ENCODE measurements at places on chromosomes 7 and 10.

GRCh38 chr10:46323176-46323575 lies 36.4 kb downstream of the ANTXRL start:
- H3K4me1 ChIP-seq = no peaks in the 10 kb centered on the region
- H3K27ac ChIP-seq = no peak overlapping the region
- peaks cover 3% of the 10 kb centered on the region for H3K27me3 ChIP-seq
- no peaks in the 10 kb centered on the region for H3K36me3 ChIP-seq
- no peak for DNase-seq

GRCh38 chr7:123798532-123799188 lies 46.3 kb upstream of the HYAL4 start:
- H3K36me3 ChIP-seq = no peaks in the 10 kb centered on the region
- DNase-seq = no peak
- no peak overlapping the region for H3K4me3 ChIP-seq
- no peaks in the 10 kb centered on the region for H3K4me1 ChIP-seq
- H3K27ac ChIP-seq = no peak overlapping the region

- no peaks in the 10 kb centered on the region for H3K27me3 ChIP-seq
- no peak overlapping the region for H3K4me3 ChIP-seq
- no peak overlapping the region for H3K27ac ChIP-seq
- H3K4me1 ChIP-seq = no peaks in the 10 kb centered on the region
Observed at GRCh38 chr7:117896339-117896738, 23.1 kb upstream of the CTTNBP2 start.

GRCh38 chr10:113015201-113015600 lies 65.2 kb downstream of the TCF7L2 start:
- no peak overlapping the region for H3K27ac ChIP-seq
- DNase-seq = no peak
- no peak overlapping the region for H3K4me3 ChIP-seq

- H3K4me1 ChIP-seq = peaks cover 9% of the 10 kb centered on the region
- no peak overlapping the region for H3K4me3 ChIP-seq
- no peak for DNase-seq
- H3K36me3 ChIP-seq = peaks cover 4% of the 10 kb centered on the region
- no peaks in the 10 kb centered on the region for H3K27me3 ChIP-seq
- no peak overlapping the region for H3K27ac ChIP-seq
Observed at GRCh38 chr10:3935933-3936359, 150.9 kb upstream of the KLF6 start.

DNA sequence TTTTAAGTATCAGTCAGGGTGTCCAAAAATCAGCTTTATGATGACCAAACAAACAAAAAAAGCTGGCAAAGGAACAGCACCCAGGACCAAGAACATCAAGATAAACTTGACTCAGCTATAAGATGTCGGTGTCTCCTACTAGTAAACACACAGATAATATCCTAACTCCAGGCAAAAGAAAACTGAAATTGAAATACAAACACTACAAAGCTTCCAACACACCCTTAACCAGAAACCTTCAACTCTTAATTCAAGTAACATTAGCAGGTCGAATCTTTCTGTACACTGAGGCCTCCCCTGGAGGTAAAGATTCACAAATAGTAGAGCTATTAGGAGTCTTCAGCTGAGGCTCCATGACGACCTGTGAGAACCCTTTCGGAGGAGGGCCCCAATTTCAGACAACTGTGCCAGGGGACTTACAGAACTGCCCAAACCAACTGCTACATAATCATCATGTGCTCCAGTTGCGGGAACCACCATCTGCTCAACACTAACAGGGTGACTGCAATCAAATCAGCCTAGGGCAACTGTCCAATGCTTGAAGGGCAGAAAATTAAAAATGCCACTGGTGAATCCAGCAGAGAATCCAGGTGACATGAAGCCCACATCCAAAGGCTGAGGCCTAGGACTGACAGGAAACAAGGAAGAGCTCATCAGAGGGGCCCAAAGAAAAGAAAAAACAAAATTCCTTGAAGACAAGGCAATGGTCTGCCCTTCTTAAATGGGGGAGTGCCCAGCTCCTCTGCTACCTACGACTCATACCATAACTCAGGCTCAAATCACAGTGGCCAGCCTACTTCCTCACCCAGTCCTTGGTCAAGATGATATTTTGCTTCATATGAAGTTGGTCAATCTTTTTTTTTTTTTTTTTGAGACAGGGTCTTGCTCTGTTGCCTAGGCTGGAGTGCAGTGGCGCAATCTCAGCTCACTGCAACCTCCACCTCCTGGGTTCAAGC lies 20.0 kb downstream of the XPNPEP1 start:
- peaks cover 5% of the 10 kb centered on the region for H3K36me3 ChIP-seq
- peaks cover 1% of the 10 kb centered on the region for H3K27me3 ChIP-seq
- H3K4me3 ChIP-seq = peak overlapping the region; percentile 4
- peaks cover 13% of the 10 kb centered on the region for H3K4me1 ChIP-seq
- peak overlapping the region; percentile 36 for H3K27ac ChIP-seq
- DNase-seq = no peak

GRCh38 chr7:81110673-81111072 lies 191.8 kb upstream of the SEMA3C start:
- H3K4me3 ChIP-seq = no peak overlapping the region
- H3K36me3 ChIP-seq = no peaks in the 10 kb centered on the region
- peaks cover 5% of the 10 kb centered on the region for H3K4me1 ChIP-seq
- H3K27me3 ChIP-seq = peaks cover 2% of the 10 kb centered on the region

DNA sequence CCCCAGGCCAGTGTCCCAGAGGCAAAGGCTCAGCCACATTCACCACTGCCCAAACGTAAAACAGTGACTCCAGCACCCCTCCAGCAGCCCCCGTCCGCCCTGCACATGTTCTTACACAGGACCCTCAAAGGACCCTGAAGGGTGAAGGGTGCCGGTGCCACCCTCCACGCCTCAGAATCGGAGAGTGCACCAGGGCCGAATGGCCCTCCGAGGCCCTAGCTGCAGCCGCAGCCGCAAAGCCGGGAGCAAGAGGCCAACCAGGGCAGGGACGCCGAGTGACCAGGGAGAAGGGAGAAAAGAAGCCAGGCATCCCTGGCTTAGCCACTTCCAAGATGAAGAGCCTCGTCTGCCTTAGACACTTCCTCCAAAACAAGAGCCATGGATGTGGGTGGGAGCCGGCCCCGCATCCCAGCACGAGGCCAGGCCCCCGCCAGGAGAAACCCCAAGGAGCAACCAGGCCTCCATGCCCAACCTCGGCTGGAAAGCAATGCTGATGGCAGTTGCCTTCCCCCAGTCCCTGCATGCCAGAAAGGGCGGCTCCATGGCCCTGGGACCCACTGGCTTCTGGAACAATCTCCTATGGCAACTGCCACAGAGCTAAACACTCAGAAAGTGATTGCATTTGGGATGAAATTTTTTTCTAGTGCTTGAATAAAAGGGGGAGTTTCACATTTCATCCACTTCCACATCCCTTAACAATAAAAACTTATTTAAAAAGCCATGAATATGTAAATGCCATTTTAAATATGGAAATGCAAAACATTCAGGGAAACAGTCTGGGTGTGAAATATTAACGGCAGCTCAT lies 92.3 kb downstream of the MAD1L1 start:
- H3K27me3 ChIP-seq = peaks cover 11% of the 10 kb centered on the region
- H3K27ac ChIP-seq = no peak overlapping the region
- H3K4me1 ChIP-seq = peaks cover 37% of the 10 kb centered on the region

- H3K27ac ChIP-seq = no peak overlapping the region
- no peaks in the 10 kb centered on the region for H3K27me3 ChIP-seq
- H3K36me3 ChIP-seq = no peaks in the 10 kb centered on the region
- DNase-seq = no peak
- no peak overlapping the region for H3K4me3 ChIP-seq
Observed at GRCh38 chr7:26349005-26349915, 57.6 kb downstream of the SNX10 start.

DNA sequence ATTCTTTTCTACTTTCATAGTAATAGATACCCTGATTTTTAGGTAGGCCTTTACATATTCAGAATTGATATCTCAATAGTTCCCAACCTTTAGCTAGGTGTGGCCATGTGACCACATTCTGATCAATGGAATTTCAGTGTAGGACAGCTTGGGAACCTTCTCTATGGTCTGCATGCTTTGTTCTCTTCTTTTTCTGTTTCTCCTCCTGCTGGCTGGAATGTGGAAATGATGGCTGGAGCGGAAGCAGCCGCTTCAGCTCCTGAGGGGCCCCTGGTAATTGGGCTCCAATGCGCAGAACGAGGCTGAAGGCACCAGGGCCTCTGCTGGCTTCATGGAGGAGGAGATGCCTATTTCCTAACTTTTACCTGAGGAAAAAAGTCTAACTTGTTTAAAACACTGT lies 152.6 kb downstream of the ZMYND11 start:
- peaks cover 4% of the 10 kb centered on the region for H3K27me3 ChIP-seq
- peaks cover 10% of the 10 kb centered on the region for H3K36me3 ChIP-seq
- peaks cover 10% of the 10 kb centered on the region for H3K4me1 ChIP-seq
- DNase-seq = no peak

- peaks cover 8% of the 10 kb centered on the region for H3K4me1 ChIP-seq
- H3K27me3 ChIP-seq = peaks cover 1% of the 10 kb centered on the region
- H3K4me3 ChIP-seq = no peak within 1 kb of the TSS
- DNase-seq = peak; percentile 28
- no peaks in the 10 kb centered on the region for H3K36me3 ChIP-seq
- no peak within 1 kb of the TSS for H3K27ac ChIP-seq
Observed at GRCh38 chr7:95324431-95324830, at the start of gene PON1. Gene PON1, minus strand, starts transcription at chr7:95324532. Its CDS starts 57 bp downstream, at chr7:95324475.

- H3K4me1 ChIP-seq = no peaks in the 10 kb centered on the region
- no peak overlapping the region for H3K4me3 ChIP-seq
- peaks cover 2% of the 10 kb centered on the region for H3K27me3 ChIP-seq
- DNase-seq = no peak
Observed at GRCh38 chr7:3630081-3630480, 329.0 kb downstream of the SDK1 start.

- H3K27ac ChIP-seq = no peak overlapping the region
- DNase-seq = no peak
- no peak overlapping the region for H3K4me3 ChIP-seq
- H3K36me3 ChIP-seq = peaks cover 9% of the 10 kb centered on the region
Observed at GRCh38 chr10:102595897-102596296, 48.4 kb upstream of the TRIM8 start.

DNA sequence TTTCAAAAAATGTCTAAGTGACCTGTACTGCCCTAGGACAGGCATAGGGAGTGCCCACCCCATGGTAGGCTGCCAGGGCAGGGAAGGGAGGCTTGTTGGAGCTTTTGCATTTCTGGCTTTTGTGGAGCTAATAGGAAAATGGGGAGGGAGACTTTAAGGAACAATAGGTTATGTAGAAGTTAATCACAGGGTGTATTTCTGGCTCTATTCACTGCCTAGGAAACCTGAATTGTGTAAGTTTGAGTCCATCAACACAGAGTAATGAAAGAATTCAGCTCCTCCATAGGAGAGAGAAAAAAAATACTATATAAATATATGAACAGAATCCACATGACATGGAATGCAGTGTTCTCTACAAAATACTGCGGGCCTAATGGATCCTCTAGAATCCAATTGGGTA lies 661.5 kb downstream of the KCNMA1 start:
- H3K36me3 ChIP-seq = no peaks in the 10 kb centered on the region
- H3K4me3 ChIP-seq = no peak overlapping the region
- H3K4me1 ChIP-seq = no peaks in the 10 kb centered on the region
- DNase-seq = no peak

GRCh38 chr7:130344271-130344866 lies at the start of gene CPA5:
Gene CPA5, plus strand, starts transcription at chr7:130344816. Its CDS starts 1,670 bp downstream, at chr7:130346486.
- no peak within 1 kb of the TSS for H3K4me3 ChIP-seq
- DNase-seq = no peak
- H3K36me3 ChIP-seq = no peaks in the 10 kb centered on the region
- H3K4me1 ChIP-seq = peaks cover 4% of the 10 kb centered on the region
- H3K27me3 ChIP-seq = no peaks in the 10 kb centered on the region

DNA sequence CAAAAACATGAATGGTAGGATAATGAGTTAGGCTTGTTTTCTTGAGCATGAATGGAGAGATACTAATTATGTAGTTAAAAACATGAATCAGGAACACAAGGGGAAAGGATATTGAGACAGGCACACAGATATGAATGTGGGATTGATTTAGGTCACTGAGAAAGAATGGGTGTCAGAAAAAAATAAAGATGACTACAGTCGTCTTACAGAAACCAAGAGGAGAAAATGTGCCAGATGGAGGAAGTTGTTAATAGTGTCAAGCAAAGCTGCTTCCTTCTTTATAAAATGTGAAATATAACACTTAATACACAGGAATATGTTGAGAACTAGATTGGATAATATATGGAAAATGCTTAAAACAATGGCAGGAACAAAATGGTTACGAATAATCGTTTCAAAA lies 173.3 kb upstream of the BET1 start:
- H3K4me1 ChIP-seq = peaks cover 16% of the 10 kb centered on the region
- H3K36me3 ChIP-seq = no peaks in the 10 kb centered on the region
- H3K27me3 ChIP-seq = no peaks in the 10 kb centered on the region
- H3K27ac ChIP-seq = no peak overlapping the region
- H3K4me3 ChIP-seq = no peak overlapping the region

GRCh38 chr10:25954851-25955250 lies 20.8 kb downstream of the MYO3A start:
- no peak overlapping the region for H3K4me3 ChIP-seq
- no peak for DNase-seq
- no peak overlapping the region for H3K27ac ChIP-seq

GRCh38 chr7:51013218-51013786 lies 230.6 kb upstream of the GRB10 start:
- H3K4me3 ChIP-seq = no peak overlapping the region
- no peaks in the 10 kb centered on the region for H3K4me1 ChIP-seq
- H3K36me3 ChIP-seq = no peaks in the 10 kb centered on the region
- H3K27me3 ChIP-seq = peaks cover 6% of the 10 kb centered on the region

- H3K36me3 ChIP-seq = peaks cover 4% of the 10 kb centered on the region
- no peak for DNase-seq
- no peaks in the 10 kb centered on the region for H3K27me3 ChIP-seq
- H3K4me1 ChIP-seq = peaks cover 14% of the 10 kb centered on the region
- no peak overlapping the region for H3K27ac ChIP-seq
Observed at GRCh38 chr7:20959281-20959680, 172.6 kb upstream of the SP8 start.

DNA sequence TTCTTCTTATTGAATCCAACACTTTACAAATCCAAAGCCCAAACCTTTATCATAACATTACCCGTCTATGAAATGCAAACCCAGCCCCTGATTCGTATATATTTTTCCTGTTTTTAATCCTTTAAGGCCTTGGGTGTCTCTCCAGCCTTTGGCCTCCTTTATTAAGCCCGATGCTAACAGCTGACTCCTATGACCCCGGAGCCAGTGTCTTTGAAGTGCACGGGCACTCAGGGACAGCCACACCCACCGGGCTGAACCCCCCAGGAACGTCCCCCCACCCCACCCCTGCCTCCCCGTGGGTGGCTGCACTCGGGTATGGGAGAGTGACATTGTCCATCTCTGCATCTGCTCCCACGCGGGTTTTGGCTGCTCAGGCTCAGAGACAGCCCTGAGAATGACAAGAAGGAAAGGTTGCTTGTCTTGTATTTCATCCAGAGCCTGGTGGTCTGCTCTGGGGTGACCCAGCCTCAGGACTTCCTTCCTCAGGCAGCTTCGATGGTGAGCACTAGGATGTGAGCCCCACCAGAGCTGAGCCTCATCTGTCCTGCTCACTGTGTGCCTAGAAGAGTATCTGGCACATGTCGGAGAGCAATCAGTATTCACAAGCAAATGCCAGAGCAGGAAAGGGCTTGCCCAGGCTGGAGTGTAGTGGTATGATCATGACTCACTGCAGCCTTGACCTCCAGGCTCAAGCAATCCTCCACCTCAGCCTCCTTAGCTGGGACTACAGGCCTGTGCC lies 210.4 kb downstream of the SKIDA1 start:
- H3K27me3 ChIP-seq = no peaks in the 10 kb centered on the region
- no peak overlapping the region for H3K4me3 ChIP-seq
- peak overlapping the region; percentile 90 for H3K27ac ChIP-seq

- H3K27me3 ChIP-seq = peaks cover 3% of the 10 kb centered on the region
- H3K36me3 ChIP-seq = no peaks in the 10 kb centered on the region
- DNase-seq = no peak
- H3K4me1 ChIP-seq = peaks cover 1% of the 10 kb centered on the region
- H3K4me3 ChIP-seq = no peak overlapping the region
Observed at GRCh38 chr10:127787873-127788272, 50.9 kb downstream of the FOXI2 start.
